Stimulated activated CD4-positive, alpha-beta T cell treated with anti-CD3 and anti-CD28 coated beads, TNF-alpha, amount 100 ng/mL, for 24 hours (primary cell): ENCODE measurements at places on chromosomes 13 and 19.

- no peak for DNase-seq
Measured at GRCh38 chr19:38333245-38333644, 2.4 kb upstream of the CATSPERG start.

DNA sequence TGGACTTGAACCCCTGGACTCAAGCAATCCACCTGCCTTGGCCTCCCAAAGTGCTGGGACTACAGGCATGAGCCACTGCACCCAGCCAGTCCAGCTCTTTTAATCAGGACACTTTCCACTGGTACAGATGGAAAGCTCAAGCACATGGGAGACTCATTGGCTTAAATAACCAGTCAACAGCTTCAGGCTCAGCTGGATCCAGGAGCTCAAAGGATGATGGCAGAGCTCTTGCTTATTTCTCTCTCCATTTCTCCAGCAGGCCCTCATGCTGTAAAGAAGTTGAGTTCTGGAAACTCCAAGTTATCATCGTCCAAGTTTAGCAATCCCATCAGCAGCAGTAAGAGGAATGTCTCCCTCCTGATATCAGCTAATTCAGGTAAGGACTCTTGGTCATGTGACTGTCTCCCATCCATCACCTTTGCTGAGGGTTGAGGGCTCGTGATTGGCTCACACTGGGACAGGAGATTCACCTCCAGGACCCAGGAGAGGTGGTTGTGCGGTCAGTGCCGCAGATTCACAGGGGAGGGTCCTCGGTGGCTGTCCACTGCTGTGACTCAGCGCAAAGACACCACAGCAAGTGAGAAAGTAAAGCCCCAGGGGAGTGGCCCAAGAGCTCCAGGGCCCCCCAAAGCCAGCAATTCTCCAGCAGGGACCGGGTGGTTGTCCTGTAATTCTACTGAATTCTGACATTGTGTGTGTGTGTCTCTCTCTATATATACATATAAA, 5.1 kb downstream of the CCL25 start:
- DNase-seq, result no peak

GRCh38 chr19:53537121-53537520, 824 bp upstream of the ZNF331 start:
- no peak for DNase-seq

DNA sequence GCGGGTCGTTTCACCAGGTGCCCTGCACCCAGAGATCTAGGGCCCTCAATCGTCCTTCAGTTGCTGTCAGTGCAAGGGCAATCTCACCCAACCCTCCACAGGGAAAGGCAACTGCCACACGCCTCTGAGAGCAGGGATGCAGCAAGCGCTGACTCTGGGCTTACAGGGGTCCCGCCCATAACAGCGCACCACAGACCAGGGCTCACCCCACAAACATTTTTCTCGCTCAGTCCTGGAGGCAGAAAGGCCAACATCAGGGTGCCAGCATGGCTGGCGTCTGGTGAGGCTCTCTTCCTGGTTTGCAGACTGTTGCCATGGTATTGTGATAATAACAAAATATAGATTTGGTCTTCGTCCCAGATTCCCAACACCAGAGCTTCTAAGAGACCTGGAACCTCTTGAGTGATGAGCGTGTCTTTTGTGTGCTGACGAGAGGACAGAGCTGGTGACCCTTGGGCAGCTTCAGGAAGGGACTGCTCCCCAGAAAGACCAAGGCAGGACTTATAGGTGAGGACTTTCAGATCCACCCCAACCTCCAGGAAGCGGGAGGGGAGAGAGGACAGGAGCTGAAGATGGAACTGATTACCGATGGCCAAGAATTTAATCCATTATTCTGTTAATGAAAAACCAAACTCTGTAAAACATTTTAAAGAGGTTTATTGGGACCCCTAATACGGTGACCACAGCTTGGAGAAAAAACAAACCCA, 51.3 kb downstream of the C13orf46 start:
- no peak for DNase-seq

DNA sequence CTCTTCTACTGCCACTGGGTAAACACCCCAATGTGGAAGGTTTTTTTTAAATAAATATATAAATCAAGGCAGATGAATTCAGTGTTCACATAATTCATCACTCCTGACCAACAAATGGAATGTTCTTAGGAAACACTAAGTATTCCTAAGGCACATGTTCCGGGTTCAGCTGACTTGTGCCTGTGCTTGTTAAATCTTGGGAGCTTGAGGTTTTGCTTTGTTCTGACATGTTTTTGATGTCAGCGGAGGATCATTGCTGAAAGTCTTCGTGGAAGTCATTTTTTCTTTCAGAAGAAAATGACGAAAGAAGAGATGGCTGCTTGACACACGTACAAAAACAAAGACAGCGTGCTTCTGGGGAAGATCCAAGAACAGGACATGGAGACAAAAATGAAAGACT, 185.8 kb downstream of the MZT1 start:
- DNase-seq, result no peak

DNA sequence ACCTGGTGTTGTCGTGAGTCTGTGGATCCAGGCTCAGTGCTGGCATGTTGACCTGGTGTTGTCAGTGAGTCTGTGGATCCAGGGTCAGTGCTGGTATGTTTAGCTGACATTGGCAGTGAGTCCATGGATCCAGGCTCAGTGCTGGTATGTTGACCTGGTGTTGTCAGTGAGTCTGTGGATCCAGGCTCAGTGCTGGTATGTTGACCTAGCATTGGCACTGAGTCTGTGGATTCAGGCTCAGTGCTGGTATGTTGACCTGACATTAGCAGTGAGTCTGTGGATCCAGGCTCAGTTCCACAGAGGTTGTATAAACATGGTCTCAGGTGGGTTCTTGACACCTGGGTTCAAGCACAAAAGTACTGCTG, 16.8 kb upstream of the PDCD2L start:
- DNase-seq, result no peak
